ENCODE measurements at places on chromosomes 1 and 21.

- no peak for DNase-seq
Observed at GRCh38 chr1:152313970-152314369, 11.1 kb downstream of the FLG start.

- DNase-seq = no peak
Observed at GRCh38 chr1:19260211-19261138, 8.9 kb downstream of the MRTO4 start.

DNA sequence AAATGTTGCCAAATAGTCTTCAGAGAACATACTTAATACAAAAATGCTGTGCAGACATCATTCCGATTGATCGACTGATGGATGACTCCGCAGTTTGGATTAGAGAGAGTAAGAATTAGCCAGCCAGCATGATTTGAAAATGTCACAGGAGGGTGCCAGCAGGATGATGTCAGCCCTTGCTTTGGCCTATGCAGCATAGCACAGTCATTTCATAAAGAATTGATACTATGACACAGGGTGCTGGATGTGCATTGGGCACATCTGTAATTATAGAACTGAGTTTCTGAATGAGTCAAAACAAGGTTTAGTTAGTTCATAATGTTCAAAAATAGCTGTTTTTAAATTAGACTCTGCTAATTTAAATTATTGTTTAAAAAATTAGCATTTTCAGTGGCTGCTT is 21.6 kb upstream of the TRAF5 start:
- no peak for DNase-seq

DNA sequence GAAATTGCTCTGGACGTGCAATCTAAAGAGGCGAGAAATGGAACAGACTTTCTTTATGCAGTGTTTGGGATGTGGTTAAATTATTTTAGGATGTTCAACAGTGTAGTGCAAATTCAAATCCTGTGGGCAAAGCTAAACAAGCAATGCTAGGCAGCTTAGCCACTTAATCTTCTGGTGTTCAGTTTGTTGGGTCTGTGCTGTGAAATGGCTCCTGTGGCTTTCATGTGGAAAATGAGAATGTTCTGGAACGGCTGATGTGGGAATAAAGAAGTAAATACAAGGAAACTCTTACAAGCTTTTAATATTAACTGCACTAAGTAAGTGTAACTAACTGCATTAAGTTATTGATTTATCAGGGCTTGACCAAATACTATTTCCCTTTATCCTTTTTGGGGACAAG is 766.6 kb downstream of the ADGRL2 start:
- no peak for DNase-seq

DNA sequence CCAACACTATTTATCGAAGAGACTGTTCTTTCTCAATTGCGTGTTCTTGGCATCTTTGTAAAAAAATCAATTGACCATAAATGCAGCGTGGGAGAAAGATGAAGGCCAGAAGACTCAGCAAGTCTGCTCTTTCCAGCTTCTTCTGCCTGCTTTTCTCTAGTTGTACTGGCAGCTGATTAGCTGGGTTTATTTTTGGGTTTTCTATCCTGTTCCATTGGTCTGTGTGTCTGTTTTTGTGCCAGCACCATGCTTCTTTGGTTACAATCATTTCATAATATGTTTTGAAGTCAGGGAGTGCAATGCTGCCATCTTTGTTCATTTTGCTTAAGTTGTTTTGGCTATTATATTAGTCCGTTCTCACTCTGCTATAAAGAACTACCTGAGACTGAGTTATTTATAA is 201.8 kb upstream of the B3GALT2 start:
- no peak for DNase-seq

GRCh38 chr21:28196981-28197380 is 795.7 kb downstream of the LTN1 start:
- DNase-seq = no peak

DNA sequence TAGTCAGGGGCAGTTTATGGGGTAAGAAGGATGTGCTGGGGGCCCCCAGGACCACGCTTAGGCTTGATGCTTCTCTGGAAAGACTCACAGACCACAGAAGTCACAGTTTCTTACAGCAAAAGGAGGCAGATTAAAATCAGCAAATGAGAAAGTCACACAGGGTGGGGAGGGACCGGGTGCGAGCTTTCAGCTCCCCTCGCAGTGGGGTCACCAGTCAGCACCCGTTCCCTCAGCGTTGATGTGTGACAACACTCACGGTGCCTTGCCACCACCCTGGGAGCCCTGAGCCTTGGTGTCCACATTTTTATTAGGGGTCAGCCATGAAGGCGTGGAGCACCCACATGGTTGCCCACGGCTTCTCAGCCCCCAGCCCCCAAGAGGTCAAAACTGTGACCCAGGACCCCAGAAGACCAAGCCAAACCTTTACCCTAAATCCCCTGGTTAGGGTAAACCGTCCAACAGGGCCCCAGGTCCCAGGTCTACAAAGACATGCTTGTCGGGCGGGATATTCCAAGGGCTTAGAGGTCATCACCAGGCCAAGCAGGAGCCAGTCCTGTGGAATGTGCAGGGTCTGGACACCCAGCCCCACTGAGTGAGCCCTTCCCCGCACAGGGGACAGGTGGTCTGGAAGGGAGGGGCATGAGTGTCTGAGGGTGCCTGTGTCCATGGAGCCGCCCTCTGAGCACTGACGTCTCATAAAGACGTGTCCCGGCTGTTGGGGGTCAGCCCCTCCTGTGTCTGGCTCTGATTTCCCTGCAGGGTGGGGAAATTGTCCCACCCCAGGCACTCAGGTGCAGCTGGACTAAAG is 64.5 kb upstream of the ABCG1 start:
- DNase-seq = no peak

DNA sequence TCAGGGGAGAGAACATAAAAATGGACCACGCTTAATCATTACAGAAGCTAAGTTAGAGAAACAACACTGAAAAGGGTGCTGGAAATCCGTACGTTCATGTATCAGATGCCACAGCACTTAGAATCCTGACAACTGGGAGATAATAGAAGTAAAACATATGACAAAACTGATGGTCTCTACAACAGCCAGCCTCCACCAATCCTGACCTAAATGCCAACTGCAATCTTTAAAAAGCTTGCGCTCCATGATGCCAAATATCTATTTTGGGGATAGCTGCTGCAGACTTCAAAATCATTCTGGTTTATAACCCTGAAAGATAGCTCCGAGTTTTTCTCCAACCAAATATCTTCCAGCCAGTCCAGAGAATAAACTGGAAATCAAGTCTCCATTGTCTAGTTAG is 178.3 kb downstream of the RERE start:
- no peak for DNase-seq

DNA sequence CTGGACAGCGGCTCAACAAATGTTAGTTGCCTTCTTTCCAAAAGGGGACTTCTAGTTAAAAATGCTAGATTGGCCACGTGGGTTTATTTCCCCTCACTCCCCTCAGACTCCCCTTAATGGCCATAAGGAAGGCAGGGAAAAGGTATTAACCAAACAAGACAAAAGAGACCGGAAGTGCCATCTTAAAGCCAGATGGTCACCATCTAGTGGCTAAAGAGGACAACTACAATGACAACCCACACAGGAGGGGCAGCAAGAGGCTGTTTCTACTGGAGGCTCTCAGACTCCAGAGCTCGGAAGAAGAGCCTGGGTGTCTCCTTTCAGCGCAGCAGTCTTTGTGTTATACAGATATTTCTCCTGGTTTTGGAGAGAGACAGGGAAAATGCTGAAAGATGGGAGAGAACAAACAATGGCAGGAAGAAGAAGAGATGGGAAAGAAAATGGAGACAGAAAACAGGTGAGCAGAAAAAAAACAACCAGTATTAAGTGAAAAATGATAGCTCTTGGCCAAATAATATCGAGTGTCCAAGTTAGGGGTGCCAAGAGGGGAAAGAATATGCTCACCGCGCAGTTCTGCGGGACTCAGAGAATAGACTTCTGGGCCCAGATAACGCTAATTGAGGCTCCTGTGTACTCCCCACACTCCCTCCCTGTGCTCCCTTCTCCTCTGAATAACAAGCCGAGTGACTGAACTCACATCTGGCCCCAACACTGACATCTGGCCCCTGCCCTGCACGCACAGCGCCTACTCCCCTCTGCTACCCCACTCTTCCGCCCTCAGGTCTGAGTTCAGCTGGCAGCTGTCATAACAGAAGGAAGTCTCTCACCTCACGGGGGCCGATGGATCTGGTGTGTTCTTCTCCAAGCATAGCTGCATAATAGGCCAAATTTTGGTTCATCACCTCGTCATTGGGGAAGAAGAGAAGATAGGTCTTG is 9.6 kb downstream of the P3H1 start:
- DNase-seq = no peak

- DNase-seq = no peak
Observed at GRCh38 chr21:33126569-33126968, 56.6 kb downstream of the OLIG1 start.

- no peak for DNase-seq
Observed at GRCh38 chr1:79079770-79080169, 73.2 kb upstream of the ADGRL4 start.

- DNase-seq = no peak
Observed at GRCh38 chr1:242205622-242206489, 207.0 kb upstream of the MAP1LC3C start.

- DNase-seq = no peak
Observed at GRCh38 chr1:247107694-247108093, 3.5 kb upstream of the ZNF669 start.

DNA sequence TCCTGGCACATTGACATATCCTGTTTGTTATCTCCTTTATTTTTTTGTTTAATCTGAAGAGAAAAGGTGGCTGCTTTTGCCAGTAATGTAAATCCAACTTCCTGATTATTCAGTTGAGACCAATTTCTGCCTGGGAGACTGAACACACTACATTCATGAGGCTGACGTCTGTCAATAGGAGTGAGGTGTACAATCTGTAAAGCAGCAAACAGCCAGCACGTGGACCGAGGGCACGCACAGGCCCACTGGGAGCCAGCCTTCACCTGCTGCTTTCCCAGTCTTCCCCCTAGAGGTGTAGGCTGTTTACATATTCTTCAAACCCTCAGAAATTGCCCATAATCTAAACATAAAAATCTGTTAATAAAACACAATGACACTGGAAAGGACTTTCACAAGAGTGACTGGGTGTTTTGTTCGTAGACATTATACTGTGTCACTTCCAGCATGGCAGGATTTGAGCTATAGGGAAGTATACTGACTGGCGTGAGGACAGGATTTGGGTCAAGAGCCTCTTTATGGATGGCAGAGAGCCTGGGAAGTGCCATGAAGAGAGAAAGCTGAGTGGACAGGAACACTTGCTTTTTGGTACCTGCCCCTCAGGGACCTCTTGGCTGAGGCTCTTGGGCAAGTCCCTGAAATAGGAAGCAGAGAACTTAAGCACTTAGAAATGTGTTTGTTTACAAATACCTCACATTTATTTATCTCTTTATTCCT is 552.9 kb upstream of the CAMK1G start:
- no peak for DNase-seq

GRCh38 chr1:33022650-33023200 is 14.0 kb downstream of the AK2 start:
- DNase-seq = no peak

GRCh38 chr1:158117854-158118704 is 62.6 kb upstream of the CD1D start:
- DNase-seq = no peak

All from esophagus squamous epithelium (tissue), 5 donors.